ENCODE measurements at places on chromosomes 7 and 10. TPM values are rescaled to one million over a fixed set of nuclear protein-coding genes. Genes with fewer than 3 reads are reported as not detected.

DNA sequence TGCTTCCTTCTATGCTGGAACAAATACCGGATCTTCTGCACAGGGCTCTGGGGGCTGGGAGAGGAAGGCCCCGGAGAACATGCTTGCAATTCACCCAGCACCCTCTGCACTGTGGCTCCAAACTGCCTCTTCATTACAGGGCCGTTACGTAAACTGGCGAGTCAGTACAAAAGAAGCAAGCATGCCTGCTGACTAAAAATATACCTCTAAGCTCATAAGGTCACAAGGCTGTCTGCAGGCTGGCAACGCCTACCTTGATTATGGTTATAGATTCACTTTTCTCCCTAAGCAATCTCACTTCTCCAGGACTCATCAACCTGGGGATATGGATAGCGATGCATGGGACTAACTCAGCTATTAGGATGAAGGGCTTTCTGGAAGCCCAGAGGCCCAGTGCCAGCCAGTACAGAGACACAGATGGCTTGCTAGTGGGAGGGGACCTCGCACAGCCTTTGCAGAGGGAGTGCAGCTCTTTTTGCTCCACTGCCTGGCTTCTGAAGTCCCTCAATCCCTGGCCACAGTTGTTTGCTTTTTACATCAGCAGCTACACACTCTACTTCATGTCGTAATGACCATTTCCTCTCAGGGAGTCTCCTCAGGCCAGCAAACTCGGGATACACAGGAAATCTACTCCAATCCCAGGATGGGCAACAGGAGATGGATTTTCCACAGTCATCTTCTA is 96.1 kb downstream of the SH3PXD2A start:
- no peak for DNase-seq

GRCh38 chr7:22578007-22578733 is 78.2 kb upstream of the STEAP1B start:
- DNase-seq = no peak

DNA sequence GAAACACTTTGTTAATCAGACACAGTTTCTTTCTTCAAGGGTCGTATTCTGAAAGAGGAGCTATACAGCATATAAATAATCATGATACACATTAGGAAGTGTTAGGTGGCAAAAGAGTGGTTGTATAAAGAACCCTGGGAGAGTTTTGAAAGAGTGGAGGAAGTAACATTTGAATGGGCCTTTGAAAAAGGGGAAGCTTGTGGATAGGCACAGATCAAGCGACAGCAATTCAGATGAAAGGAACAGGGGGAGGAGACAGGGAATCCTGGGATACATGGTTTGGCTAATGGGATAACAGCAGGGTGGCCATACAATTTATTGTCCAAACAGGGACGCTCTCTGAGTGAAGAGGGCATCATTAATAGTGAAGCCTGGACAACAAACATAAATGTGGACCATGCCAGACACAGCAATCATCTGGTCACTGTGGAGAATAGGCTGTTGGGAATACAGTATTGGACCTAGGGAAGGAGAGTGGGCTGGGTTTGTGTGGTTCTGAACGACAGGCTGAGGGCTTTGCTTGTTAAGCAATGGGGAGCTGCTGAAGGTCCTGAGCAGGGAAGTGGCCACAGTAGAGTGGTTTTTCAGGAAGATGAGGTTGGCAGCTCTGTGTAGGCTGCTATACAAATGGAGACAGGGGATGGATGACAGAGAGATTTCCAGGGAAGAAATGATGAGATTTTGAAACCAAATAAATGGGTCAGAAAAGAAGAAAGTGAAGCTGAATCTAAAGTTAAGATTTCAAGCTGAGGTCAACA is 75.9 kb downstream of the ICA1 start:
- DNase-seq = no peak

GRCh38 chr7:3380886-3381685 is 80.0 kb downstream of the SDK1 start:
- no peak for DNase-seq

GRCh38 chr10:26468700-26469099 is 30.6 kb downstream of the APBB1IP start:
- DNase-seq = no peak

Gene NCF1
- polyA plus RNA-seq = 1.6 TPM

Gene MAT1A
- not detected for polyA plus RNA-seq

Gene GAD2
- not detected for polyA plus RNA-seq
